ENCODE measurements at places on chromosomes 1 and 21. TPM values are rescaled to one million over a fixed set of nuclear protein-coding genes. Genes with fewer than 3 reads are reported as not detected.

The TAS1R3 gene
- under 0.01 TPM for total RNA-seq

The LCE1C gene
- total RNA-seq: not detected

The RUNX3 gene
- not detected for total RNA-seq

The AK4 gene
- total RNA-seq: 95.0 TPM

The CFAP107 gene
- total RNA-seq: not detected

The CD160 gene
- total RNA-seq: not detected

The SERPINC1 gene
- not detected for total RNA-seq

The VPS13D gene
- 22.7 TPM for total RNA-seq

All from cardiac atrium fibroblast (primary cell).